ENCODE measurements at places on chromosomes 11 and 22.

- DNase-seq: no peak
These were observed 63.9 kb downstream of the ELFN2 start for GRCh38 chr22:37363261-37363992.

DNA sequence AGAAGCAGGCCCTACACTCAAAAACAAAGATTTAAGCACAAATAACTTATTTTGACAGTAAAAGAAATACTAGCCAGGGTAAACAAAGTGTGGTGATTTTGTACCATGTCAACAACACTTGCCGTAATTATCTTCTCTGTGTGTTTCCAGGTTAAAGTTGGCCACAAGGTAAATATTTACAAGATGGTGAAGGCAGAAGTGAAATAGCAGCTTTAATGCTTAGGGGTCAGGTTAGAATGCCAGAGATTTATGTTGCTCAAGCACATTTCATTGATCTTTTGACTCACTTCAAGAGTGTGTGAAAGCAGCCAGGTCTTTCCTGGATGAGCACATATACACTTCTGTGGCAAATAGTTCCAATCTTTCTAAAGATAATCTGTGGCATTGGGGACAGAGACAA, 270.2 kb upstream of the LUZP2 start:
- no peak for DNase-seq

GRCh38 chr11:66258473-66258893, 10.0 kb upstream of the RAB1B start:
- no peak for DNase-seq

GRCh38 chr22:24758164-24758799, 16.2 kb downstream of the PIWIL3 start:
- DNase-seq: peak; percentile 54

DNA sequence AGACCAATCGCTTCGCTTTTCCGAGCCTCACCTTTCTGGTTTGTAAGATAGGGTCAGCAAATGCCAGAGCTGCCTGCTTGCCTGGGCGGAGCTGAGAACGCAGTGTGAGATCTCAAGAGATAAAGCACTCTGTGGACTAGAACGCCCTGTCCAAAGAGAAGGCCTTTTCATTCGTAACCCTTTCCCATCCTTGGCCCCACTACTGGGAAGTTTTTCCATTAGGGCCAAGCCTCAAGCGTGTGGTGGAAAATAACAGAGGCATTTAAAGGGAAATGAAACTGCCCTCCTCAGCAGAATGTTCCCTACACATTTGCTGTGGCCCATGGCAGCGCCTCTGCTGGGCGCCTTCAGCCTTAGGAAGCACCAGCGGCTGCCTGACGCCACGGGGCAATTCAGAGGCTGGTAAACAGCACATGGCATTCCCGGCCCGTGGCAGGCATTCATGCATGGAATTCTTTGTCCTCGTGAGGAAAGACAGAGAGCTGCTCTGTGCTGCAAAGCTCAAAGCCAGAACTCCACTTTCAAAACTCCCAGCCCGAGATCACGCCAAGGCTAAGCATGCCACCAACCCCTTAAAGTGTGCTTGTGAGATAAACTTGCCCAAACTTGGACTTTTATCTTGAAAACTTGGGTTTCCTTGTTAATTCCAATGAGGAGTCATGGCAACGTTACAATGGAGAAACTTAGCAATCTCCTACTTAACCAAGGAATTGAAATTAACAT, 38.1 kb downstream of the AHNAK start:
- DNase-seq: peak; percentile 38

DNA sequence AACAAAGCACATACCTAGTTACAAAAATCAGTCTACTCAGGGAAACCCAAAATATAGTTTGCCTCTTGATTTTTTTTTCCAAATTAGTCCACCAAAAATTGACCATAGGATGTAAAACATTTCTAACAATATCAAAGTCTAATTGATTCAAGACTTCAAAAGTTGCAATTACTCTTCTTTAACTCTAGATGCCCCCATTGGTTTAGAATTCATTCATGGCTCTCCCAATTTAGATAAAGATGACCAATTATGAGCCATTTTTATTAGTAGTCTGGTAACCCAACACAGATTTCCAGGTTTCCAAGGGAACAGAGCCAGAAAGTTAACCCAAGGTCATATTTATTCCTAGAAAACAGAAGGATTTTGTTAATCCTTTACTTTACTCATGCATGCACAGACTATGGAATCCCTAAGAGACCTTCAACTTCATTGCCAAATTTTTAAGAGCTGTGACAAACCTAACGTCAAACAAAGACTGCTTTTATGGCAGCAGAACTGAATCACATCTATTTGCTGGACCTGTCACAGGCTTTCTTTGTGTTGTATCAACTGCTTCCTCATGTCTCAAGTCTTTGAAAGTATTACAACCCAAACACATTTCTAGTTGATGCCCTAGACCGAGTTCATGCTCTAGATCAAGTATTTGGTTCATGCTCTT, 55.3 kb downstream of the C22orf42 start:
- DNase-seq: no peak

- DNase-seq: no peak
These were observed 81.3 kb downstream of the PHF21A start for GRCh38 chr11:46039990-46040389.

GRCh38 chr11:115409691-115410220, 94.5 kb downstream of the CADM1 start:
- no peak for DNase-seq
